Activated naive CD8-positive, alpha-beta T cell treated with anti-CD3 and anti-CD28 coated beads for 36 hours (primary cell): ENCODE measurements at places on chromosomes 5 and 9. TPM values are rescaled to one million over a fixed set of nuclear protein-coding genes. Genes with fewer than 3 reads are reported as not detected.
A peak's percentile ranks its signal among the peaks of the same experiment; 100 is the strongest.

The ORM2 gene
- not detected for total RNA-seq

The SPATA6L gene
- total RNA-seq: 0.35 TPM

The PRDM9 gene
- total RNA-seq: not detected

The GPR21 gene
- not detected for total RNA-seq

The RHOBTB3 gene
- total RNA-seq: 0.52 TPM

The PCDHB15 gene
- total RNA-seq: not detected

The BARX1 gene
- total RNA-seq: 2.9 TPM

The RNF145 gene
- 88.5 TPM for total RNA-seq

The CARD9 gene
- total RNA-seq: 1.8 TPM

DNA sequence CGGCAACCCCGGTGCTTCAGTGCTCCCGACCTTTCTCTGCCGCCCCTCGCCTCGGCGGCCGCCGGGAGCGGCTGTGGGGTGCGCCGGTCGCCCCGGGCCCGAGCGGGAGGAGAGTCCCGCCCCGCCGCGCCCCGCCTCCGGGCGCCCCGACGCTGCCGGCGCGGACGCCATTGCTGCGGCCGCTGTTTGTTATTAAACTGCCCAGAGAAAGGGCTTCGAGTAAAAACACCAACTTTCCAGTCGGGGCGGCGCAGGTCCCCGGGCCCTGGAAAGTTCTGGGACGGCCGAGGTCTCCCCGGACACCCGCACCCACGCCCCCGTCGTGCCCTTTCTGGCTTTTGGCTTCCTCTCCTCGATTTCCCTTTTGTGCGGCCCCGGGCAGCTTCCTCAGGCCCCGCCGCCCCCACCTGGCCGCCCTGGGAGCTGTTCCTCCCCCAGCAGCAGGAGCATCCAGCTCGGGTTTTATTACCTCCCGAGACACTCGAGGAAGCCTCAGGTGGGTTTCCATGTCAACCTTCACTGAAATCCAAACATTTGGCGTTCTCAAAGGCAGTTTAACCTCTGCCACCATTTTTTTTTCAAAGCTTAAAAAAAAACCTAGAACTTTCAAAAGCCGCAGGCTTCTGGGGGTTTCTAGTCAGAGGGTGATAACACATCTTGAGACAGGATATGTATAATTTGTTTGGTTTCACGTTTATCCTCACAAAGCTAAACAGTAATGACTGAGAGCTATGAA, 334.4 kb downstream of the CWC27 start:
- peak; percentile 48 for DNase-seq

GRCh38 chr9:3809724-3810123, 283.9 kb upstream of the RFX3 start:
- no peak for DNase-seq

- DNase-seq: no peak
Observed at GRCh38 chr9:76692458-76693129, 71.6 kb upstream of the PCA3 start.

GRCh38 chr5:58156973-58157701, 302.7 kb downstream of the PLK2 start:
- no peak for DNase-seq

GRCh38 chr9:93223260-93224180, 39.6 kb downstream of the WNK2 start:
- DNase-seq: no peak

GRCh38 chr9:3435732-3436131, 90.1 kb downstream of the RFX3 start:
- no peak for DNase-seq

GRCh38 chr5:165459232-165459631, 1953.8 kb downstream of the MAT2B start:
- no peak for DNase-seq
